Stimulated activated CD8-positive, alpha-beta memory T cell treated with anti-CD3 and anti-CD28 coated beads, Interleukin-2, amount 100 ng/mL, for 48 hours (primary cell): ENCODE measurements at places on chromosomes 7 and 10.

DNA sequence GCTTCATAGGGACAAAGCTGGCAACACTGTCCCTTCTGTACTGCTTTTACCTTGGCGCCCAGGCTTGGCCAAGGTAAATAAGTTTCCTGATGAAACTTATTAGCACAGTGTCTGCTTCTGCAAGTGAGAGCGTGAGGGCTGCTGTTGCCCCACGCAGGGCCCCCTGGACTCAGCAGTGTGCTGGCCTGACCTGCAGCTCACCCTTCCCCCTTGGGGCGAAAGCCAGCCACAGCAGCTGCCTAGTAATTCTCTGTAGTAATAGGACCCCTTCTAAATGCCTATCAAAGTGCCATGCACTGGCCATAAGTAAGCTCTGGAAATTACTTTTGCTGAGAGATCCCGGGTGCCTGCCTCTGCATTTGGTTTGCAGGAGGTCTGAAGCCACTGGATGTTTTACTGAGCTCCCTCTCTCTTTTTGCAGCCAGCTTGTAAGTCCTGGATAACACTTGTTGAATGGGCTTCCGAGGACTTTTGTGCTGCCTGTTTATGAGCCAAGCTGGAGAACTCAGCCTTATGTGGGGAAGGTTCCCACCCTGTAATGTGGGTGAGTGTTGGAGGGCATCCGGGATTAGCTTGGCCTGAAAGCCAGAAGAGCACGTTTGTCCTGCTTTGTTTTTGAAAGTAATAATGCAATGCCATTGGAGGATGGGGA lies 293.9 kb downstream of the C7orf25 start:
- no peak for DNase-seq

- DNase-seq: no peak
Measured at GRCh38 chr7:117698018-117698417, 175.2 kb downstream of the CTTNBP2 start.

- no peak for DNase-seq
Measured at GRCh38 chr7:151903249-151904032, 26.5 kb upstream of the PRKAG2 start.

GRCh38 chr10:79235765-79236432 lies 111.4 kb upstream of the PPIF start:
- DNase-seq: no peak

- no peak for DNase-seq
Measured at GRCh38 chr10:130351466-130352290, 215.5 kb downstream of the GLRX3 start.

- no peak for DNase-seq
Measured at GRCh38 chr10:97916586-97916985, 66.9 kb downstream of the GOLGA7B start.

- DNase-seq: no peak
Measured at GRCh38 chr10:60834401-60834800, 56.1 kb downstream of the CDK1 start.

GRCh38 chr10:44382981-44383748 lies 1.7 kb downstream of the CXCL12 start:
- DNase-seq: no peak

DNA sequence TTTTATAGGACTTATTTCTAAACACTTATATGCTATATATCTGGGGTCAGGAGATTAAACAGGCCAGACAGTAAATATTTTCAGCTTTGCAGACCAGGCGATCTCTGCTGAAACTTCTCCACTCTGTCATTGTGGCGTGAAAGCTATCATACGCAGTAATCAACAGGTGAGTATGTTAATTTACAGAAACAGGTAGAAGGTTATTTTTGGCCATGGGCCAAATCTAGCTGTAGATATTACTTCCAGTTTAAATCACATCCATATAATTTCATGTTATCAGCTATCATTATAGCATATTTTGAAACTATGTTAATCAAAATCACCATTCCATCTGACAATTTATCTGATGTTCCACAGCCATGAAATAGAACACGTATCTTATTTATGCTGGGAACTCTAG lies 67.8 kb downstream of the GPR37 start:
- DNase-seq: no peak

DNA sequence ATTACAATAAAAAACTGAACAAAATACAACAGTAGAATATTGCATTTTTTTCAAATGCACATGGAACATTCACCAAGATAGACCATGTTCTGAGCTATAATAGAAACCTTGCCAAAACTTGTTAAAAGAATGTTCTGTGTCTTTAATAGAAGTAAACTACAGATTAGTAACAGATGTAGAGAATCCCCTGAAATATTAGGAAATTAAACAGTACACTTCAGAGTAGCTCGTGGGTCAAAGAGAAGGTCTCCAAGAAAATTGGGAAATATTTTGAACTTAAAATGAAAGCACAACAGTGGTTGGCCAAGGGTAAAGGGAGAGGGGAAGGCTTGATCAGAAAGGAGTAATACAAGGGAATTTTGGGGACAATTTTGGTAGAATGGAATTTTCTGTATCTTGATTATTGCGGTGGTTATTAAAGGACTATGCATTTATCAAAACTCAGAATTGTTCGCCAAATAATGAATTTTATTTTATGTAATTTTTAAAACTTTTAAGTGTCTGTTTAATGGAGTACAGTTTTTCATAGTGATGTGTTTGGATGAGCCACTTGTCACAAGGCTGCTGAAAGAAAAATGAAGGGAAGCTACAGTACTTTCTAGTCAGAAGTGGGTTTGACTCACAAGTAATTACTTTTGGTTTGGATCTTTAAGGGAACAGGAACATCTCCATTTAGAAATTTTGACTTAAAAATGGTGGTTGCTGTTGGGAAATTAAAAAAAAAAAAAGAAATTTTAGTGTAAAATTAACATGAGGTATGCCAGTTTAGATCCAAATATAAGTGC lies 10.2 kb downstream of the PLEKHA8 start:
- DNase-seq: no peak

DNA sequence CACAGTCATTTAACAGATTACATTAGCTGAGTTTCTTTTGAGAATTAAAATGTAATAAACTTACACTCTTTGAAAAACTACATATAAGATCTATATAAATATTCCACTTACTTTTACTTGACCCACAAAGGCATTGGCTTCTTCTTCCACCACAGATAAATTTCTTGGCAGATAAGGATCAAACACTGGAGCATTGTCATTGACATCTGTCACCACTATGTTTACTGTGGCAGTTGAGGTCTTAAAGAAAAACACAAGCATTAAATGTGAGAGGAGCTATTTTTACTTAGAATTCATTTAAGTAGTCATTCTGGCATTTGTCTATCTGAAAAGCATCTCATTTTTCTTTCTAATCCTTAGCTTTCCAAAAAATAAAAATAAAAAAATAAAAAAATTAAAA lies 734.4 kb downstream of the PCDH15 start:
- DNase-seq: no peak

DNA sequence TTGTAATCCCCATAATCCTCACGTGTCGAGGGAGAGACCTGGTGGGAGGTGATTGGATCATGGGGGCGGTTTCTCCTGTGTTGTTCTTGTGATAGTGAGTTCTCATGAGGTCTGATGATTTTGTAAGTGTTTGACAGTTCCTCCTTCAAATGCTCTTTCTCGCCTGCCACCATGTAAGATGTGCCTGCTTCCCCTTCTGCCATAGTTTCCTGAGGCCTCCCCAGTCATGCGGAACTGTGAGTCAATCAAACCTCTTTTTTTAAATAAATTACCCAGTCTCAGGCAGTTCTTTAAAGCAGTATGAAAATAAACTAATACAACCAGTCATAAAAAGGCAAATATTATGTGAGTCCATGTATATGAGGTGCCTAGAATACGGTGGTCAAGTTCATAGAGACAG lies 87.5 kb downstream of the FRMD4A start:
- no peak for DNase-seq

- no peak for DNase-seq
Measured at GRCh38 chr7:125605241-125605640, 675.6 kb upstream of the POT1 start.

- DNase-seq: no peak
Measured at GRCh38 chr10:31630861-31631567, 297.6 kb downstream of the ARHGAP12 start.

DNA sequence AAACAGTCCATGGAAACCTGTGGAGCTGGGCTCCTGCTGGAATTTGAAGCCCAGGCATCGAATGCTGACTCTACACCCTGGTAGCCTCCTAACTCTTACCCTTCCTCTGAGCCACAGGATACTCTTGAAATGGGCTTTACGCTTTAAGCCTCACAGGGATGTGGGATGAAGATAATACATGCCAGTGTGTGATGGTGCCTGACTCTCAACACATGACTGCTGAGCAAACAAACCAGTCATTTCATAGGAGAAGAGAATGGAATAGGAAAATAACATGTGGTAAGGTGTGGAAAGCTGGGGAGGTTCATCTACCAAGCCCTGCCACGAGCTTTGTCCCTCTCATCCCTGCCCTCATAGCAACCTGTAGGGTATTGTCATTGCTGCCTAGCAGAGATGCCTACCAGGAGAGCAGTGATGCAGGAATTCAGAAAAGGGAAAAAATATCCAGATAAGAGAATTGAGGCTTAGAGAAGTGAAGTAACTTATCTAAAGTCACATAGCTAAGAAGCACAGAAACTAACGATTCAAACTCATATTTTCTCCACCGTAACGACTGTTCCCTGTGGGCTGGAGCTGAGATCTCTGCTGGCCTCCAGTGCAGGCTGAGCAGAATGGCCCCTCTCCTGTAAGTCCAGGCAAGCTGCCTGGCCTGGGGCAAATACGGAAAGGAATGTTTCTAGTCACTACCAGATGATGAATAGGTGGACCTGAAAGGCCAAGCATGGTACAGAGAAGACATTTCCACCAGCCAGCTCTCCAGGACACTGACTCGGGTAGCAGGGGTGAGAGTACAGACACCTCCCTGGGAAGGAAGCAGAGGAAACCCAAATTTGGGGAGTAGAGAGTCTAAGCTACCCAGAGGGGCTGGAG lies 90.2 kb upstream of the DUSP5 start:
- DNase-seq: no peak

DNA sequence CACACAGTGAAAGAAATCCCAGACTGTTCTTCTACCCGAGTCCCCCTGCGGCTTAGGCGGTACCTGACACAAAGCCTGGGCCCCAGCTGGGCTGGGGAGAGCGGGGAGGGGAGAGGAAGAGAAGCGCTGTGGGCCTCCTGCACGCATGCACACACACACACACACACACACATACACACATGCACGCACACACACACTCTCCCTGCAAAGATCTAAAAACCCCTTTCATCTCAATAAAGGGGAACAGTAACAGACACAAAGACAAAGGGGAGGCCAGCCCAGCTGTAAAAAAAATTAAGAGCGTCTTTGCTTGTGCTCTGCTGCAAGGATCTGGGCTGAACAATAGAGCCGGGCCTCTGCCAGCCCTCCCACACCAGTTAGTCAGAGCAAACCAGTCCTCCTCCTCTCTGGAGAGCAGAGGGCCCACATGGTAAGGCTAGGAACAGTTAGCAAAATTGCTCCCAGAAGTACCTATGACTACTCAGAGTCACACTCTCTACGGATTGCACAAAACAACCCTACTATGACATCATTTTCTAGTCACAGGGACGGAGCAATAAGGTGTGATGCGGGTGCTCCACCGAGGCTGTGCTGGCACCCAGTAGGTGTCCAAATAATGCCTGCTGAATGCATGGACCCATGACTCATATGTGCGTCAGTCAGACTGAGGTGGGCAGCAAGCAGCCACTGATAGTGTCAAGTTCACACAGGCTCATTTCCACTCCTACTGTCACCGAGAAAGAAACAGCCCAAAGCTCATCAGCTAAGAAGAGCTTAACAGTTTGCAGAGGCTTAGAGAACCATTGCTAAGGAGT lies 9.2 kb downstream of the ITPRIP start:
- peak; percentile 57 for DNase-seq

DNA sequence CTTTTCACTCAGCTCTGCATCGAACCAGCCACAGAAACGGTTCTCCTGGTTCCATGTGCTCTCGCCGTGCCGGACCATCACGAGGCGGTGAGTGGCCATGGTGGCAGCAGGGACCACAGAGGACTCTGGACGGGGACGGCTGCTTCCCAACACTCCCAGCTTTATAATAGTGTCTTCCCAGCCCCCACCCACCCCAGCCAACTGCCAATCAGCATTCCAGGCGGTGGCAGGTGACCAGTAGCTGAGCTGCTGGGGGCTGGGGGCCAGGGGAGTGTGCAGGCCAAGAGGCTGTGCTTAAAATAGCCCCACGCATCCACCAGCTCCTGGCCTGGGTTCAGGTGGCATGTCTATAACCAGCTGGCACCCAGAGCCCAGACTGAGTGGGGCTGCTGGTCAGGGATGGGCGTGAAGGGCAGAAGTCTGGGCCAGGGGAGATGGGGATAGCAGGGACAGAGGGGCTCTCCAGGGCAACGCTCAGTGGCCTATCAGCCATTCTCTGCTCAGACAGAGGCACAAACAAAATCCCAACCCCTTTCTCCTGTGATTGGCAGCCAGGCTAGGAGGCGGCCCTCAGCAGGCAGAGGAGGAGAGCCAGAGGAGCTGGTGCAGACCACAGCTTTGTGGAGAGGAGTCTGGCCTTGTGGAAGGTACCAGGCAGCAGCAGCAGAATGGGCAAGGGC lies at the start of gene PGAM2:
PGAM2 (minus strand) TSS at position 137 of the 680 bp plus-strand sequence; CDS start at position 99, 38 bp downstream.
- DNase-seq: no peak

GRCh38 chr10:36499693-36500092 lies 625.7 kb upstream of the ANKRD30A start:
- DNase-seq: no peak
